ENCODE measurements at places on chromosomes 6 and 20.

GRCh38 chr6:83510791-83511190 is 1.5 kb upstream of the PRSS35 start:
- no peak for DNase-seq

GRCh38 chr6:151284548-151285017 is 44.8 kb downstream of the AKAP12 start:
- peak; percentile 5 for DNase-seq

GRCh38 chr6:2969549-2969948 is 1.8 kb downstream of the SERPINB6 start:
- DNase-seq: no peak

DNA sequence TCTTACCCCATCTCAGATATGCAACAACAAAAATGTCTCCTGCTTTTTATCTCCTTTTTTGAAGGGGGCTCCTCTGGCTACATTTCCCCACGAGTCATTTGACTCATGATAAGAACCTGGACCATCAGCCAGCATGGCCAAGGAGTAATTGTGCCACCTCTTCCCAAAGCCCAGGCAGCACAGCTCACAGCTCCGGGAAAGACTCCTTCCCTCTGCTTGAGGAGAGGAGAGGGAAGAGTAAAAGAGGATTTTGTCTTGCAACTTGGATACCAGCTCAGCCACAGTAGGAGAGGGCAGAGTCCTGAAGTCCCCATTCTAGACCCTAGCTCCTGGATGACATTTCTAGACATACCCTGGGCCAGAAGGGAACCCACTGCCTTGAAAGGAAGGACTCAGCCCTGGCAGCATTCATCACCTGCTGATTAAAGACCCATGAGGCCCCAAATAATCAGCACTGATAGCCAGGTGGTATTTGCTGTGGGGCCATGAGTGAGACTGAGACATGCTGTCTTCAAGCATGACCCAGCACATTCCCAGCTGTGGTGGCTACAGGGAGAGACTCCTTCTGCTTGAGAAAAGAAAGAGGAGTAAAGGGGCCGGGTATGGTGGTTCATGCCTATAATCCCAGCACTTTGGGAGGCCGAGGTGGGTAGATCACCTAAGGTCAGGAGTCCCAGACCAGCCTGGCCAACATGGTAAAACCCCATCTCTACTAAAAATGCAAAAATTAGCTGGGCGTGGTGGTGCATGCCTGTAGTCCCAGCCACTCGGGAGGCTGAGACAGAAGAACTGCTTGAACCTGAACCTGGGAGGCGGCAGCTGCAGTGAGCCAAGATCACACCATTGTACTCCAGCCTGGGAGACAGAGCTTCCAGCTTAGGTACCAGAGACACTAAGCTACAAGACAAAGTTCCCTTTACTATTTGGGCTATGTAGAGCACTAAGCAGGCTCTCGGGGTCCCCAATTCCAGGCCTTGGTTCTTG is 28.1 kb downstream of the NCOA6 start:
- no peak for DNase-seq

- DNase-seq: no peak
Measured at GRCh38 chr6:52635049-52635577, 35.8 kb upstream of the TMEM14A start.

DNA sequence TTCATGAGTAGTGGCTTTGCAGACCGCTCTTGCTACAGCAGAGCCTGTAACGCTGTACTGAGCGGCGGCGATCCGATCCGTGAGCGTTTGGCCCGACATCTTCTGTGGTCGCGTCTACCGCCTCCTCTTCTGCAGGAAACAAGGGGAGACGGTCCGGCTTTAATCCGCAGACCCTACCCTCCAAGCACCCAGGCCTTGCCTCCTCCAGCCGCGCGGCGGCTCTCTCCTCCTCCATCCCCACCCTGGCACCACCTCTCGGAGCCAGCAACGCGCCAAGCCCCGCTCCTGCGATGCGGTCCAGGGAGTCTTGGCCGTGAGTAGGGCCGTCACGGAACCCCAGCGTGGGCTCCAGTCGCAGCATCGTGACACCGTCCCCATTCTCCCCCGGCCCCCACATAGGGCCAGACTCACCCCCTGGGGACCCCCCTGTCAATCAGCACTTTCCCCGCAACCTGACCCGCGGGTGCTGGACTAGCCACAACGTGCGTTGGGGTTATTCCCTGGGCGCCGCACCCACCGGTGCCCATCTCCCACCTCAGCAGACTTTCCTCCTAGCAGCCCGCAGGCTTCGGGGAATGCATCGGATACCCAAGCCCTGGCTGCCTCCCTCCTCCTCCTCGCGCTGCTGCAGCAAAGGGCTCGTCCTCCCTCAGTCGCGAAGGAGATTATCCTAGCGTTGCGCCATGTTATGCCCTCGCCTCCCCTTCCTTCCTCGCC is 914 bp downstream of the SNAP91 start:
- DNase-seq: no peak

- no peak for DNase-seq
Measured at GRCh38 chr6:112274774-112275173, 20.4 kb upstream of the LAMA4 start.

GRCh38 chr6:144460327-144461095 is 175.4 kb downstream of the UTRN start:
- peak; percentile 21 for DNase-seq

- no peak for DNase-seq
Measured at GRCh38 chr20:35087791-35088190, 4.8 kb downstream of the TRPC4AP start.

DNA sequence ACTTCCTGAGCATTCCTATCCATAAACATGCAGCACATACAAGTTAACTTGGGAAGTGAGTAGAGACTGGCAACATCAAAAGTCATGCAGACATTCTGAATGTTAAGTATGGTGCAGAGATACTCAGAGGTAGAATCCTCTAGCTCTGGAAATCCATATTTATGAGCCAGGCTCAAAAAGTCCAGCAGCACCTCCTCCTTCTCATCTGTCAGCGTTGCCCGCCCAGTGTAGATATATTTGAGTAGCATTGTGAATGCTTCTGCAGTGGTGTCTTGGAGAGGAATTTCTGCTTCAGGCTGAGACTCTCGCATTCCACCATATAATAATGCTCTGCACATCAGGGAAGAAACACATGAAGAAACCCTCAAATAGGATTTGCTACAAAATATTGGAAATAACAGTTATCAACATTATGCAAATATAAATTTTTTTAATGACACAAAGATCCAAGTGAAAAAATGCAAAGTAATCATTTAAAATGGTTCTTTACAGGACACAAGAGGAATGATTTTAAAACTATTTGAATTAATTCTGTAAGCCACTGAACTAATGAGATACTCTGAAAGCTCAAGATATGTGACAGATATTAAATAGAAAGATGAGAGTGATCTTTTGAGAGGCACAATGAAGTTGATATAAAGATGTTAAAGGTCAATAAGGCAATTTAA is 45.6 kb downstream of the BTBD9 start:
- no peak for DNase-seq

DNA sequence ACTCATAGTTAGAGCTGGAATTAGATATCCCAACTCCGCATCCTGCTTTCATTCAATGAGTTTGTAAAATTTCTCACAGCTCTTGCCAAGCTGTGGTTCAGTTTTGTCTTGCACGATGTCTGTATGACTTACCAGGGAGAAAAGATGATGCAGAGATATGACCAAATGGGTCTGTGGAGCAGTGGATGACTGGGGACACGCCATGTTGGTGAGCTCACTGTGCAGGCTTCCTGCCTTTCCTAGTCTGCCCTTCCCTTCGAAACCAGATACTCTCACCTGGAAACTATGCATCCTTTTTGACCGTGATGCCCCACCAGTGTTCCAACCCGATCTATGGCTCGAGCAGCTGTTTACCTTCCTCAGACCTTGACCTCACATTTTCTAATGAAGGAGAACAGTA is 262.7 kb upstream of the BMP2 start:
- DNase-seq: no peak

All from CD4-positive, alpha-beta memory T cell (primary cell).